ENCODE measurements at places on chromosomes 5 and 9.
A peak's percentile ranks its signal among the peaks of the same experiment; 100 is the strongest.

DNA sequence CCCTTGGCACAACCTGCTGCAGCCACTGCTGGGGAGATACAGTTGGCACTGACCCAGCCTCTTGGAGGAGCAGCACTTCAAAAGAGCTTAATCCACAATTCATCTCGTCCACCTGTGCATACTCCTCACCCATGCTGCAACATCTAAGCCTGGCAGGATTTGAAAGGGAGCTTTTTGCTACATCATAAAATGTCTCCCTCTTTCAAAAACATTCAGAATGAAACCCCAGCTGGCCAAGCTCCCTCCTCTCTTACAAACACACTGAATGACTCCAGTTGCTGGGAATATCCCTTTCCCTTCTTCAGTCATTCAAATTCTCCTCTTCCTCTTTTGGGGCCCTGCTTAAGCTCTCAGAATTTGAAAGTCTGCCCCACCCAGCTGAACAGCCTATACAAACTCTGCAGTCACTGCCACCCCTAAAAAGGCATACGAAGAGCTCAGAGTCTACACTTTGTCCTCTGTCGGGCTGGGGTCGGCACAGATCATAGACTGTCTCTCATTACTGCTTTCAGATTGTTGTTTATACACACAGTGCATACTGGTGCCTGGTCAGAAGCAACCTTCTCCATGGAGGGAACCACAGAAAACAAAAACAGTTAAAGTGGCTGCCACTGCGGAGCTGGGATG, 8.8 kb upstream of the C5orf15 start:
- no peak for DNase-seq

DNA sequence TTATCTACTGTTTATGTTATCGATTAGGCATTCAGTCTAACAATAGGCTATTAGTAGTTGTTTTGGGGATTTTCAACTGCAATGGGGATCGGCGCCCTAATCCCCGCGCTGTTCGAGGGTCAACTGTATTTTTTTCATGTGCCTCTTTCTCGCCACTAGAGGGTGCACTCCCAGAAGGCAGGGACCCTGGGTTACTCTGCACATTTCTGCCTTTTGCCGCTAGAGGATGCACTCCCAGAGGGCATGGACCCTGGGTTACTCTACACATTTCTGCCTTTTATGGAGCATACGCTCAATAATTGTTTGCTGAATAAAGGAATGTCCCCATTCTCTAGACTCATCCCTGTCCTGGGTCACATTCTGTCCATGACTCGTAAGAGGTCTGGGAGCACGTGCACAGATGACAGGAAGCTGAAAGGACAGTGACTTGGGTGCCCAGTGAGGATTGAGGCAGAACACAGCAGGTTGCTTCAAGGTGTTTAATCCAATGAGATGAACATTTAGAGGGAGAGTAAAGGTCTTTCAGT, 27.9 kb upstream of the RECK start:
- peak; percentile 54 for DNase-seq

- no peak for DNase-seq
These were observed 180.0 kb downstream of the MTRR start for GRCh38 chr5:8048920-8049319.

DNA sequence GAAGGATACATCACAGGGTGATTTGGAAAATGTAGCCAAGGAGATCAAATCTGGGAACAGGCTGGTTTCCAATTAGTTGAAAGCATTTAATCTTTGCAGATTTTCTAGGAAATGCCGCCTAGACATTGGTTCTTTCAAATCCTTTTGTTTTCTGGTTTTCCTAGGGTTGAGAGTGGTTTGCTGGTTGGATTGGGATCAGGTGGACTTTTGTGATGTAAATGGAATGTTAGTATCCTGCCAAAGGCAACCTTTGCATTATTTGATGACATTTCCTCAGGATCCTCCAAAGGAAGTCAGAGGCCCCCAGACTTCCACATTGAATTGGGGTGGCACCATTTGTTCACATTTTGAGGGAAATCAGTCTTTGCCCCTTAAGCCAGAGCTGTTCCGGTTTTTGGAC, 245.5 kb upstream of the RPS23 start:
- no peak for DNase-seq

GRCh38 chr5:39979-40583, 51.9 kb upstream of the PLEKHG4B start:
- DNase-seq, result no peak

- DNase-seq, result no peak
These were observed 27.9 kb downstream of the NANS start for GRCh38 chr9:98084396-98084795.

GRCh38 chr9:21502586-21502985, 20.5 kb upstream of the IFNE start:
- DNase-seq, result no peak

DNA sequence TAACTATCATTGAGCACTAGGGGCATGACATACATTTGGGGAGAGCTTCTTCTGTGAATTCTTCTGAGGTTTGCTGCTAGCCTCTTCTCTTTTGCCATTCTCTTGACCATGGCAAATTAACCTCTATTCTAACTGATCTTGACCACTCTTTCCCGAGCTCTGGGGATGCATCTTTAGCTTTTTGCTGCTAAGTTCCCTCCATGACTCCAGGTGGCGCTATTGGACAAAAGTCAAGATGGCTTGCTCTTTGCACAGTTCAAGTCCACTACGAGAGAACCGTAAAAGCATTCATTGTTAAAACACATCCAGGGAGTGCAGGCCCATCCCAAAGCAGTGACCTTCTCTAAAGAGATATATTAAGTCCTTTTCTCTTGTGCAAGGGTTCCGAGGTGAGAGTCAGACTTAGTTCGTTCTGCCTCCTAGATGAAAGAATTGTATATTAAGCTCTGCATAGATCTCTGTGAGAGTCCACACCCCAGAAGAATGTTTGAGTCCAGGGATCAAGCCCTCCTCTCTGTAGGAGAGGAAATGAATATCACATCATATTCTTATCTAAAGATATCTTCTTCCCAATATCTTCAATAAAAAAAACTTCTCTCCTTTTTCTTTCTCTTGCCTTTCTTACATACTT, 1152.9 kb upstream of the CDH6 start:
- no peak for DNase-seq

DNA sequence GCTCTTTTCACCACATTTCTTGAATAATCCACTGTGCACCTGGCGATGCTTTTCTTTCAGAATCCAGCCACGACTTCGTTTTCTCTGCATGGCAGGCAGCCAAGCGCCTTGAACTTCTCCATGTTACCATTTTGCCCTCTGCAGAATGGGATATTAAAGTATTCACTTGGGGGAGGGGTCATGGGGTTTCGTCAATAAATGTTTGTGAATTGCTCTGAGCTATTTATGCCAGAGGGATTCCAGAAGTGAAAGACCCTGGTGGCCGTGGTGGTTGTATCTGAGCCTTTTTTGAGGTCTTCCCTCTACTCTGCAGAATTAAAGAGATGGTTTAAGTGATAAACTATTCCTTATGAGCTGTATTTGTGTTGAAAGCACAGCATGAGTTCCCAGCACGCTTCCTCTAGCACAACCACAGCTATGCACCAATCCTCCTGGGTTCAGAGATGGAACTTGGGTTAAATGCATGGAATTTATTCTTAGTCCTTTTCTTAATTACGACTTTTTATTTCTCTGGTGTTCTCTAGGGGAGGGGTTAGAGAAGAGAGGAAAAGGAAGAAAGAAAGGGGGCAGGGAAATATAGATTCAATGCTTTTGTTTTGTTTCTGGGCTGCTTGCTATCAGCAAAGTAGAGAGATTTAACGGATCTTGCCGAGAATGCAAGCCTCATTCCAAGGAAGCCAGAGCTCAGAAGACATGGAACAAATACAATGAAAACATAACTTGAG, 478.2 kb upstream of the TNC start:
- no peak for DNase-seq

- no peak for DNase-seq
These were observed 892 bp downstream of the SMIM32 start for GRCh38 chr5:136192015-136192525.

DNA sequence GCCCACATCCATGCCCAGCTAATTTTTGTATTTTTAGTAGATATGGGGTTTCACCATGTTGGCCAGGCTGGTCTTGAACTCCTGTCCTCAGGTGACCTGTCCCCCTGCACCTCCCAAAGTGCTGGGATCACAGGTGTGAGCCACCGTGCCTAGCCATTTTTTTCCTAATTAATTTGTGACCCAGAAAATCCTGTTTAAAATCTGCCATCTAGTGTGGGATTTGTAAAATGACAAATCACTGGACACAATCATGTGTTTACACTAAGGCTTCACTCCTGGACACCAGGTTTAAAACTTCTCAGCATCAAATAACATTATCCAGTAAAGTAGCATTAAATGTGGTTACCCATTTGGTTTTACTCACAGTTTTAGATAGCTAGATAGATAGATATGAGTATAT, 18.6 kb upstream of the KDM4C start:
- DNase-seq, result no peak

DNA sequence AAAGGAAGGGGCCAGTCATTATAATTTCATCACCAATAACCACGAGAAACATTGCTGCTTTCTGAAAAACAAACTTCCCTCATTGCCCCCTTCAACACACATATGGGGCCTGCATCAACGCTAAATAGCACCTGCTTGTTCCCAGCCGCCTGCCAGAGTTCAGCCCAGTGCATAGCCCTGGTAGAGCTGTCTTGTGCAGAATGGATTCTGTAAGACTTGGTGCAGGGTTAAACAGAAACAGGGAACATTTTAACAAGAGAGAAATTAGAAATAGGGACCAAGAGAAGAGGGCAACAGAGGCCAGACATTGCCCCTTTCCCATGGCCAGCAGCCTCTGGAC, 56.7 kb downstream of the UBE2QL1 start:
- DNase-seq, result no peak

GRCh38 chr9:136318111-136318775, 9.1 kb upstream of the GPSM1 start:
- no peak for DNase-seq

- no peak for DNase-seq
These were observed 462.3 kb downstream of the GABRG2 start for GRCh38 chr5:162529886-162530285.

GRCh38 chr9:93698140-93698908, 121.9 kb downstream of the PHF2 start:
- no peak for DNase-seq

All from activated T-cell treated with anti-CD3 and anti-CD28 coated beads, Interleukin-2, amount 50 U/mL, for 1 hour (primary cell).